ENCODE measurements at places on chromosomes 4 and X.

- no peak for DNase-seq
Observed at GRCh38 chr4:27692158-27692557, 831.5 kb downstream of the STIM2 start.

DNA sequence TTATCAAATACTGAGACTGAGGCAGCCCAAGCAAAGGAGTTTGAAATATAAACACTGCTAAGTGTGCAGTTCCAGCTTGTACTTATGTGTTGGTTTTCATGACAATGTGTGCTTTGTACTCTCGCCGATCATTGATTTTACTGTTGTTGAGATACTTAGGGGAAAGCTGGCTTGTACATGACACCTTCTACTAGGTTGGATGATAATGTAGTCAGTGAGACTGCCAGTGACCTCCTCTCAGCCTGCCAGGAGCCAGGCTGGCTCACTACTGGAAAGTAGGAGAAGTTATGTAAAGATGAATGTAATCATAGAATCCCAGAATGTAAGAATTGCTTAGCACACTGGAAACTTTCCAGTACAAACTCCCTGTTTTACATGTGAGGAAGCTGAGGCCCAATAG is 132.0 kb downstream of the AFF2 start:
- DNase-seq = no peak

DNA sequence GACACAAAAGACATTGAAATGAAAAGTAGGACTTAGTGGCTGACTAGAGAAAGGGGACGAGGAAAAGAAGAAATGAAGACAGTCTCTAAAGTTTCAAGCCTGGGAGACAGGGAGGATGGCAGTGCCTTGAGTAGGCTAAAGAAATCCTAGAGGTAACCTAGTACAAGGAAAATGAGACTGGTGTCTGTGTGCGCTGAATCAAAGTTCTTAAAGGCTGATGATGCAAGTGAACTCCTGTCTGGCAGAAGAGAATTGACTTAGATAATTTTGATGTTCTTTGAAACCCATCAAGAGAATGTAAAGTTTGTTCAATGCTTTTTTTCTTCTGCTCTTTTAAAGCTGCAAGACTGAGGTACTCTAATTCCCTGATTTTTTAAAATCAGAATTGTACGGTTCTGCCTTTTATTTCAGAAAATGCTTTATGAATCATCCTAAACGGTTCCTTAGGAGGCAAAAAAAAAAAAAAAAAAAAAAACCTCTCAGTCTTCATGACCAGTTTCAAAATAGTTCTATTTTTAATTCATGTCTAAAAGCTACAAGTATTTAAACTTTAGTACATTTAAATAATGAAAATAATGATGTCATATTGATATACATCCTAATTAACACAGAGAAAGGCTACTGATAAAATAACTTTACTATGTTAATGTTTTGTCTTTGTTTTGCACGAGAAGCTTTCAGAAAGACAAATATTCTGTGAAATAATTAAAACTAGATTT is 189.8 kb downstream of the PPP3CA start:
- no peak for DNase-seq

- no peak for DNase-seq
Observed at GRCh38 chr4:3199653-3200422, 49.1 kb upstream of the MSANTD1 start.

GRCh38 chrX:65928522-65928921 is 111.4 kb downstream of the VSIG4 start:
- no peak for DNase-seq

- no peak for DNase-seq
Observed at GRCh38 chrX:22139822-22140221, 107.7 kb downstream of the PHEX start.

DNA sequence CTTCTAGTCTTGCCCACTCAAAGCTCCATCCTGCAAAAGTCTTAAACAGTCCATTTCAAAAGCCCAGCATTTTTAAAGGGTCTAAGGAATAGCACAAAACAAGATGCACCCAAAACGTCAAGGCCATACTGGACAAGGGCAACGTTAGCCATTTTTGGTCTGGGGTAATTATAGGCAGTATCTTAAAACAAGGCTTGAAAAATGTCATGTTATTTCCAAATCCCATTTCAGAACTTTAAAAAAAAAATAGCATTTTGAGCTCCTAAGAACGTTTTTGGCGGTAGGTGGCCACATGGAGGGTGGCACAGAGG is 584 bp upstream of the TMEM165 start:
- no peak for DNase-seq

- DNase-seq = no peak
Observed at GRCh38 chrX:73028876-73029275, 26.1 kb downstream of the PABPC1L2B start.

DNA sequence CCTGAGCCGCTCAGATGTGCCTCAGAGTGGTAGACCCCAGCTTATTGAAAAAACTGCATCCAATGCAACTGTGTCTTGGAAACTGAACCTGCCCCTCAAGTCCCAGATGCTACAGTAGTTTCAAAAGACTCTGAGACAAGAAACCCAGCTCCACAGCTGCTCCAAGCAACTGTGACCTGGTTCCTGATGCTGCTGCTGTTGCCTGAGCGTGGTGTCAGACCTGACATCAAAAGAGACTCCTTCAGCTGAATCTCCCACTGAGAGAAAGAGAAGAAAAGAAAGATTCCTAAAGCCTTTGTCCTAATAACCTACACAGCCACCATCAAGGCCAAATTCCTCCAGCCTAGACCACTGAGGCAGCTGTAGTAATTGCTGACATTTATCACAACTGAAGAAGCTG is 630.1 kb downstream of the STIM2 start:
- DNase-seq = no peak

DNA sequence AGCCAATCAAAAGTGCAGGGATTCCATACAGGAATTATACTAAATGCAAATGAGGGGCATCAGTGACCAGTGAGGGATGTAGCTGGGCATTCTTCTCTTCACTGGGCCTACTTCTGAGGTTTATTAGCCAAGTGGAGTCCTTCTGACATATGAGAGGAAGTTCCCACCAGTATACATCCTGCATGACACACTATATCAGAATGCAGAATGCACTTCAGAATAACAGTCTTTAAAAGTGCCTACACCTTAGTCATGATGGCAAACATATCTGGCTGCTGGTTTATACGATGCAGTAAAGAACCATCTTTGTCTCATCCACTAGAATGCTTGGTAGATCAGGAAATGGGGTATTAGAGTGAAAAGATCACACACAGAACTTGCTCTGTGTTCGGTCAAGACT is 180.3 kb upstream of the PPARGC1A start:
- no peak for DNase-seq

- no peak for DNase-seq
Observed at GRCh38 chrX:29992083-29992482, 223.3 kb upstream of the MAGEB2 start.

GRCh38 chrX:110181459-110182137 is 136.3 kb downstream of the AMMECR1 start:
- no peak for DNase-seq

- DNase-seq = no peak
Observed at GRCh38 chrX:56572975-56573374, 9.5 kb downstream of the UBQLN2 start.

- DNase-seq = no peak
Observed at GRCh38 chrX:109987884-109988283, 15.0 kb upstream of the TMEM164 start.

DNA sequence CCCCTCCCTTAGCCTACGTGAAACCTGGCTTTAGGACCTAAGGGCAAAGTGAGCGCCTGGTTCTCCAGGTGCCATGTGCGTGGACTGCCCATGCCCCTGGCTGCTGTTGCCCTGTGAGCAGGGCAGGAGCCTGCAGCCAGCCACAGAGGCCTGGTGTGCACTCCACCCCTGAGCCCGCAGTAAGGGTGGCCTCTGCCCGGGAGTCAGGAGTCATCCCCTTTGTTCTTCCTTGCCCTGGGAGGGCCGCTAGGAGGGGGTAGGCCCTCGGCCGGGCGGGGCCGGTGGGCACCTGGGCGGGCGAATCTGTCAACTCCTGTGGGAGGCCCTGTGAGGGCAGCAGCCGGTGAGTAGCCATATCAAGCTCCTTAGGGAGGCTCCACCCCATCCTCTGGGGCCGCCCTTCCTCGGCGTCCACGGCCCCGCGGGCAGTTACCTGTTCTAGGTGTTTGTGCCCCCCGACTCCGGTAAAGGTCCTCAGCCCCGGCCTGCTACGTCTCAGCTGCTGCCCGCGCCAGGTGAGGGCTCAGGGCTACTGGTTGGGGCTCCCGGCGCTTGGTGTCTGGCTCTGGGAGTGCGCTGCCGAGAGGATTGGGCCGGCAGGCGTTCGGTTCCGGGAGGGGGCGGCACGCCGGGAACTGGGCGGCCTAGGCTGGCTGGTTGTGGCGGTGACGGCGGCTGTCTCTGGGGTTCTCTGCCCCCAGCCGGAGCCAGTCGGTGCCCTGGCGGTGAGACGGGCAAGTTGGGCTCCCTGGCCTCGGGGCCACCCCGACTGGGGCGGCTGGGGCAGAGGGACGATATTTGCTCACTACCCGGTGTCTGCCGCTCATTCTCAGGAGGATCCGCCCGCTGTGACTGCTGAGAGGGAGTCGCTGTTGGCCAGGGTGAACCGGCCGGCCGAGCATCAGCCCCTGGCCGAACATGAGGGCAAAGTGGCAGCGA is 1060.2 kb downstream of the TECRL start:
- no peak for DNase-seq

GRCh38 chrX:1629244-1629643 is 14.4 kb downstream of the ASMT start:
- no peak for DNase-seq

GRCh38 chr4:99536271-99536670 is 25.4 kb downstream of the C4orf17 start:
- DNase-seq = no peak

- DNase-seq = no peak
Observed at GRCh38 chr4:87322754-87323153, at the start of gene HSD17B13. Gene HSD17B13 (minus strand): TSS chr4:87322882. CDS start chr4:87322841, 41 bp downstream.

GRCh38 chr4:108072300-108072699 is 82.6 kb downstream of the HADH start:
- DNase-seq = no peak

DNA sequence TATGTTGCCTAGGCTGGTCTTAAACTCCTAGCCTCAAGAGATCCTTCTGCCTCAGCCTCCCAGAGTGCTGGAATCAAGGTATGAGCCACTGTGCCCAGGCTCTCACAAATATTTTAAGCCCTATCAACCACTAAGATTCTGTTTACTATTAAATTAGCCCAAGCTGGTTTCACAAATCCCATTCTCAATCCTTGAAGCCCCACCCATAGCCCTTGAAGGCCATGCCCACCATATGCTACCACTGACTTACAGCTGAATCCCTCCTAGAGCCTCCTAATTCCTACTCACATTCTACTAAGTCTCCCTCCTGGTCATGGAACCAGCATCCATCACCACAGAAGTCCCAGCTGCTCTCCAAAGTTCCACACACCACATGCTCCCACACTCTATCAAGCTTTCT is 9.7 kb downstream of the GRIPAP1 start:
- peak; percentile 51 for DNase-seq

DNA sequence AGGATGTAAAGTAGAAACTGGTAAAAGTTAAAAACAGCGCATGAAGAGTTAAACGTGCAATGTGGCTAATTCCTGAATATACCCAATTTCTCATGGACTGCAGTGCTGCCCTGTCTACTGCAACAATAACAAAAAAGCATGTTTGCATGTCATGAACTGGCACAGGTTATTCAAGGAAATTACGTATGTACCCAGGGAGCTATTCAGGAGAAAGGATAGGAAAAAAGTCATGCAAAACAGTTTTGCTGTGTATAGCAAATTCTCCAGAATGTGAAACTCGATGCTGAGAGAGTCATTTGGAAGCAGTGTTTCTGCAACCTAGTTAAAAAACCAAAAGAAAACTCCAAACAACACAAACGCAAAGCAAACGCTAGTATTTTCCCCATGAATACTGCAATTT is 381.5 kb upstream of the PRKX start:
- DNase-seq = no peak

DNA sequence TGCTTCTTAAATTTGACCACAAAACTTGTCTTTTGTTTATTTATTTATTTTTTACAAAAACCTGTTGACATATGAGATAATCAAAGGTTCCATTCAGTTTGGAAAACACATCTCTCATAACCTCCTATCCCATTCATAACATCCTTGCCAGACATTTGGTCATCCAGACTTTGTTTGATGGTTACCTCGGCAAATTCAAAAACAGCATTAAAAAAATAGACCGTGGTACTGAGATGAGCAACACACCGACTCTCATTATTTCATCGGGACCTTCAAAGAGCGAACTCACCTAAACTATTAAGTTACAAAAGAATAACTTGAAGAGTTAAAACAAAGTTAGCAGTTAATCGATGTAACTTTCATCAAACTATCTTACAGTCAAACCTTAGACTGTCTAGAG is 85.8 kb upstream of the RPS6KA3 start:
- no peak for DNase-seq

GRCh38 chr4:77308843-77309242 is 151.8 kb downstream of the CCNG2 start:
- no peak for DNase-seq

- no peak for DNase-seq
Observed at GRCh38 chrX:10102046-10102704, 54.6 kb upstream of the CLCN4 start.

- DNase-seq = no peak
Observed at GRCh38 chr4:86825511-86825910, 23.7 kb downstream of the SLC10A6 start.

DNA sequence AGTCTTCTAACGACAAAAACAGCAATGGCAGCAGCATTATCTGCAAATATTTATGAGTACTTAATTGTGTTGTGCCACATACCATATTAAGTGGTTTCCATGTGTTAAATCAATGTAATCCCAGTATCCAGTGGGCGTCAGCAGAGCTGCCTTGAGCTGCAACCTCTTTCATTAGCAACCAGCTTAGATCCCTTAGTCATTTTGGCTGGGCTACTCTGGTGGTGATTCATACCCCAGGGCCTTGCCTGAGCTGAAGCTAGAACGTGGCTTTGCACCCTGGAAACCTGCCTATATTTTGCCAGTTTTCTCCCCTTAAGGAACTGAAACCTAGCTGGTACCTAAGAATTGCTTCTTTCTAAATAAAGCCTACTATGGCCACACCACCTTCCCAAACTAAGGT is 474.3 kb upstream of the FTHL17 start:
- DNase-seq = no peak

DNA sequence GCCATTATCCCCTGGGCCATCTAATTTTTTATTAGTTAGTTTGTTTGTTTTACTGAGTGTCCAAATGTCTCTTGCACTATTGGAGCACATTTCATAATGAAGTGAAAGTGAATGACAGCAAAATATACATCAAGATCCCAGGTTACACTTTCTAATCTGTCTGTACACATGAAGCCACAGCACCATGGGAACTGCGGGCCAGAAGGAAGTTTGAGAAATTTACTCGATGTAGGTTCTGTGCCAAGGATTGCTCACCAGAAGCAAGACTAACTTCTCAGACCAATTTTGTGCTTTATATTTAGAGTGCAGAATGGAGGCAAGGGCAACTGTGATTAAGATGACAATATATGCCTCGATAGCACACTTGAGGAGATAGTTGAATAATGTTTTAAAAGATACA is 258.0 kb downstream of the COL25A1 start:
- no peak for DNase-seq

GRCh38 chr4:30460818-30461217 is 259.4 kb upstream of the PCDH7 start:
- DNase-seq = no peak

- no peak for DNase-seq
Observed at GRCh38 chrX:16852617-16853179, 17.5 kb downstream of the RBBP7 start.

- no peak for DNase-seq
Observed at GRCh38 chr4:108081256-108081655, 87.5 kb downstream of the LEF1 start.

Measured in D721Med (cell line).